Immature natural killer cell (primary cell): ENCODE measurements at places on chromosomes 7 and 10. TPM values are rescaled to one million over a fixed set of nuclear protein-coding genes. Genes with fewer than 3 reads are reported as not detected.

PRF1 gene
- 4,156 TPM for polyA plus RNA-seq

LRRC18 gene
- not detected for polyA plus RNA-seq

GFRA1 gene
- polyA plus RNA-seq, result not detected

GPR26 gene
- not detected for polyA plus RNA-seq

ABCA13 gene
- not detected for polyA plus RNA-seq

CRHR2 gene
- not detected for polyA plus RNA-seq

DOCK4 gene
- not detected for polyA plus RNA-seq

TET1 gene
- polyA plus RNA-seq, result not detected
